ENCODE measurements at places on chromosomes 7 and 10.

DNA sequence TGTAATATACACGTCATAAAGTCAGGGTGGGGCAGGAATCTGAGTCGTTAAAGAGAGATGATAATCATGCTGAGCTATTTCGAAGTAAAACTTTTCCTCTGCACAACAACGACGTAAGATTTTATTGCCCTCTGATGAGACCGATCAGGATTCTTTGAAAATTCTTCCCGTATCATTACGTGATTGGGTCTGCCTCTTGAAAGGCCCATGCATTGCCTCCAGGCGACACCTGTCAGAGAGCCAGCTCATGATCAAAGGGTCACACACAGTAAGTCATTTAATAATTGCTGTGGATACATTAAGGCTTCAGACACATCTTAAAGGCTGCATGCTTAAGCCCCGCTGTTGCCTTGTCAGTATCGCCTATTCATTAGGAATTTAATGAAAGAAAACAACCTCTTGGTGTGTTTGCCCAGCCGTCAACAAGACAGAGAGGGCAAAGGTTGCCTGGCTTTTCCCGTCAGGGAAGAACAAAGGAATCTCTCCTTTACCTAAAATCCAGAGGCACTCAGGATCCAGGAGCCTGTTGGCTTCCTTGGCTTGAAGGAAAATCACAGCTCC, 189.0 kb upstream of the SH2B2 start:
- no peak for DNase-seq

GRCh38 chr7:127913686-127914085, 117.6 kb downstream of the LRRC4 start:
- DNase-seq = no peak

DNA sequence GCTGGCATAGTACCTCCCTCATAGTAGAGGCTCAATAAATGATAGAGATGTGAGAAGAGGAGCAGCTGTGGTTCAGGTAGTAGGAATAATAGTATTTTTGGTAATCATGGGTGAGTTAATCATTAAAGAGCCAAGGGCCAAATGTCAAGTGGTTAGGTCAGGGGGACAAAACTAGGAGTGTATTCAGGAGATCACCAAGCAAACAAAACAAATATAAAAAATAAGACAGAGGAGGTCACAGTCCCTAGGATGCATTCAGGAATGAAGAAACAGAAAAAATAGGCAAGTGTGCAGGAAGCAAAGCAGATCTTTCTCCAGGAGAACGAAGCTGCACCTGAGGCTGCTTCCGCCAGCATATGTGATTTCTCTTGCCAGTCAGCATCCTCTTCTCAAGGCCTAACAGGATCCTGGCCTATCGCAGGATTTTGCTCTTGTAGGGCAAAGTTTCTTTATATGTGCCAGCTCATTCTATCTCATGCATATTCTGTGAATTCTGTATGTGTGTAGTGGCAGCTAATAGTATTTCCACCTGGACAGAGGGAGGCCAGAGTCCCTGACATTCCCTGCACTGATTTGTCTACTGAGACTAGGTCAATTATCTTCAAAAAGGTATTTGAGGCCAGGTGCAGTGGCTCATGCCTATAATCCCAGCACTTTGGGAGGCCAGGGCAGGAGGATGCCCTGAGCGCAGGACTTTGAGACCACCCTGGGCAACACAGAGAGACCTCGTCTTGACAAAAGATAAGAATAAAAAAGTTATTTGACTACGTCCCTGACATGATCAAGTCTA, 82.7 kb downstream of the AKR1D1 start:
- DNase-seq = no peak

- no peak for DNase-seq
These were observed 7.0 kb upstream of the GPER1 start for GRCh38 chr7:1080921-1081255.

- DNase-seq = no peak
These were observed 722.6 kb downstream of the GRID1 start for GRCh38 chr10:85643845-85644525.

DNA sequence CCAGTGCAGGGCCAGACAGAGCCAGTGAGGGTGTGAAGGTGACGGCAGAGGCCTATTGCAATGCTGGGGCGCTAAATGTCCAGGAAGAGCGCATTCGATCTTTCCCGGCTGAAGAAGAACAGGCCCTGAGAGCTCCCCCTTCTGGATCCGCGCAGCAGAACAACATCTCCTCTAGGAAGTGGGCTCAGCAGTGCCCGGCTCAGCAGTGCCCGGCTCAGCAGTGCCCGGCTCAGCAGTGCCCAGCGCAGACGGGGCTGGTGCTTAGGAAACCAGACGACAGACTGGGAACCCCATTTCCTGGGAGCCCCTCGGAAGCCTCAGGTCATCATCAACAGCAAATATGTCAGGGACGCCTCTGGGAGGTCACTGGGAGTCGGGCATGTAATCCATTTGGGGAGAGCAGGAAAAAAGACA, 4.7 kb upstream of the NOS3 start:
- DNase-seq = peak; percentile 61

GRCh38 chr10:122316224-122316884, 45.3 kb downstream of the BTBD16 start:
- no peak for DNase-seq

GRCh38 chr7:125061776-125062397, 132.3 kb upstream of the POT1 start:
- DNase-seq = no peak

DNA sequence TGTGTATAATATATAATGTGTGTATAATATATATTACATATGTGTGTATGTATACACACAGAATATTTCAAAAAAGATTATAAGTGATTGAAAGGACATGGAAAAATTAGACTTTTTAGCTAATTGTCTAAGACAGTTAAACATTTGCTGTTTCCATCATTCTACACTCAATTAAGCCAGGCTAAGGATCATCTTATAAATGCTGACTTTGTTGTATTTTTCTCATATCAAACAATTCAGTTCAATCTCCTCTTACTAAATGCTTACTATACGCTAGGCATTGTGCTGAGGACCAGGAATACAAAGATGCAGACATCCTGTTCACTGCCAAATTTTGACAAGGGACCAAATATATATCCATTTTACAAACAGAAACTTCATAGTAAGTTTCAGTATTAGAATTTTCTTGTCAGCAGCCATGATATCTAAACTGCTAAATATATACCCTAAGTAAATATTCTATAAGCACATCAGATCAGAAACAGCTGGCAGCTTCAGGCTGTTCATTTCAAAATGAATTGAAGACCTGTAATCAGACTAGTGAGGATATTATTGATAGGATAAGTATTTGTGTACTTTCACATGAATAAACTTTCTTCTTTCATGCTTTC, 10.3 kb upstream of the LRRN3 start:
- no peak for DNase-seq

DNA sequence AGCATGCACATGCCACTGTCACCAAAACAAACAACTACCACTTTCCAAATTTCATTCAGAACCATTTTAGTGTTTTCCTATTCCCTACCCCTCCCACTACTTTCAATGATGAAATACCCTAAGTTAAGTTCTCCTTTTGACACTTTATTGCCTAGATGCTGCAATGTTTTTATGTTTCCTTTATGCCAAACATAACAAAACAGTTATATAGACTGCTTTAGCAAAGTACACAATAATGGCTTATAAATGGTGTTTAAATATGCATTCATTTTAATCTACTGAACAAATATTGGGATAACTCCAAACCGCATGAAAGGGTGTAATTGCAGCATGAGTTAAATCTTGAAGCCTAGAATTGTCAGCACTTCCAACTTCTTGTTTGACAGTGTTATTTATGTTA, 69.2 kb downstream of the PHYHIPL start:
- no peak for DNase-seq

GRCh38 chr7:119886007-119886406, 387.0 kb upstream of the KCND2 start:
- no peak for DNase-seq

DNA sequence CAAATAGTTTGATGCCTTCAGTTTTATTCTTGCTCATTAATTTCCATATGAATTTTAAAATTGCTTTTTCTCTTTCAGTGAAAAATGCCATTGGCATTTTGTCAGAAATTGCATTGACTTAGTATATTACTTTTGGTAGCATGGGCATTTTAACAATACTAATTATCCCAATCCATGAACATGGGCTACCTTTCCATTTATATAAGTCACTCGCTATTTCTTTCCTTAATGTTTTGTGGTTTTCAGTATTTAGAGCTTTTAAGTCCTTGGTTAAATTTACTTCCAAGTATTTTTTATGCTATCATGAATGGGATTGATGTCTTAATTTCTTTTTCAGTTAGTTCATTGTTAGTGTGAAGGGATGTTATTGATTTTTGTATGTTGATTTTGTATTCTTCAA, 297.4 kb downstream of the ATRNL1 start:
- DNase-seq = no peak

Data from activated CD4-positive, alpha-beta T cell treated with anti-CD3 and anti-CD28 coated beads for 4 hours (primary cell).